NCI-H2029 (cell line): ENCODE measurements at places on chromosomes 6 and 20.

DNA sequence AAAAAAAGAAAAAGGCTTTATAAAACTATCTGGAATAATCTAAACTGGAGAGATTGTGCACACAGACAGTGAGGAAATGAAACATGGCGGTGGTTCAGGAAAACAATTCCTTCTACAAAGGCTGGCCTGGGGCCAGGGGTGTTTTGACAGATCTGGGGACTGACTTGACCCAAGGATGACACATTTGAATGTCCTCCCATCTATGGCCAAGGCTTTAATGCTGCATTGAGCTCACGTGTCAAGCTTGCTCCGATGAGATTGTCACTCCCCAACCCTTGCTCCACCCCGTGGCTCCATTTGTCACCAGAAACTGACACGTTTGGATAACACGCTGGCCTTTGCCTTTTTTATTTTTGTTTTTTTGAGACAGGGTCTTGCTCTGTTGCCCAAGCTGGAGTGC is 156.1 kb downstream of the ZFP64 start:
- DNase-seq: no peak

DNA sequence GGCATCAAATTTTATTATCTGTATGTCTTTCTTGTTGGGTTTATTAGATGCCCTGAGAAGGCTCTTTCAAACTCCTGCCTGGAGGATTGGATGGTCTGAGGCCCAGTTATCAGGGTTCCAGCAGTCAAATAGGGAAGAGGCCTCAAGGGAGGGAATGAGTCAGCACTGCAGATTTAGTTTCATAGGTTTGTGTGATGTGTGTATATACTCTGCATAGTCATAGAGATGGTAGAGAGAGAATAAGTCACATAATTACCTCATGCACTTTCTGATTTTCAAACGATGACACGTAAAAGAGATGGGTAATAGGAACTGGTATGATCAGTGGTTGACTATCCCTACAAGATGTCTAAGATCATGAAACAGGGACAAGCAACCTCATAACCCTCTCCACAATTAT is 82.1 kb downstream of the ADAT2 start:
- DNase-seq: no peak

DNA sequence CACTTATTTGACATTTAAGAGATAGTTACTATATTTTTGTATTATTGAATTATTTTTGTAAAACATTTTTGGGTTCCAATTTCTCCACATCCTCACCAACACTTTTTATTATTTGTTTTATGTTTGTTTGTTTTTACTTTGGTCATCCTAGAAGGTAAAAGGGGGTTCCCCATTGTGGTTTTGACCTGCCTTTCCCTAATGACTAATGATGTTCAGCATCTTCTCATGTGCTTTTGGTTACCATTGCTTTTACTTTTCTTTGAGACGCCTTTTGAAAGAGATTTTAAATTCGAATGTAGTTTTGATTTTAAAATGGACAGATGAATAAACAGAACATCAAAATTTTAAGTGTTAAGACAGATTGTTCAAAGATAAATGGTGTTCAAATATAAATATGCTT is 46.9 kb downstream of the AK9 start:
- no peak for DNase-seq

GRCh38 chr20:35952480-35953386 is 1.6 kb downstream of the SCAND1 start:
- DNase-seq: peak; percentile 42

GRCh38 chr6:110317189-110317588 is 41.0 kb downstream of the METTL24 start:
- no peak for DNase-seq

DNA sequence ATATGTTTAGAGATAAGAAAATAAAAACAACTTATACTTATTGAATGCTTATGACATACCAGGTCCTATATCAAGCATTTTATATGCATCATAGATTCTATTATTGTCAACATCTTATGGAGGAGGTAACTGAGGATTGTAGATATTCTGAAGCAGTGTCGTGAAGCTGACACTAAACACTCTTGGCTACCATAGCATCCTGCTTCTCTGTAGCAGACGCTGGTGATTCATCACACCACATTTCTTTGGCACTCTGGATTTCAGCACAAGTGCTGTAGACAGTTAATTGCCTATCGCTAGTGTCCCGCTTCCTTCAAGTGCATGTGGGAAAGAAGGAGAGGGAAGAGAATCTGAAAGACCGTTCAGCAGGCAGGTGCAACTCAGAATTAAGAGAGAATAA is 317.1 kb downstream of the PLCB1 start:
- DNase-seq: no peak

DNA sequence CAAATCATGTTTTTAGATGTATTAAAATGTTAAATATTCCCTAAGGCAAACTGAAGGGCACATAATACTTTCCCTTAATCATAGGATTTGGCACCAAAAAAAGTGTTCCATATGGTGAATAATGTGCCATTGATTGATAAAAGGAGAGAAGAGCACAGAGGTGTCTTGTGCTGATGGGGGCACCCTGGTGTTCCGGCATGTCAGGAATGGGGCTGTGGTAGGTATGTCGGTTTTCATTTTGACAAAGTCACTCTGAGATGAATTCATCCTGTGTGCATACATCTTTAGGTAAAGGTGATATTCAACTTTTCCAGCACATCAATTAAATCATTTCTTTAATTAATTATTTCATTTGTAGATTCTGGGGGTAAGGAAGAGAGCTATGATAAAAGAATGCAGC is 36.8 kb downstream of the CENPW start:
- no peak for DNase-seq

GRCh38 chr6:11747021-11747420 is 31.6 kb downstream of the ADTRP start:
- DNase-seq: no peak

- no peak for DNase-seq
Observed at GRCh38 chr6:97665446-97665845, 382.4 kb upstream of the MMS22L start.

- DNase-seq: no peak
Observed at GRCh38 chr6:68192988-68193387, 442.1 kb upstream of the ADGRB3 start.

DNA sequence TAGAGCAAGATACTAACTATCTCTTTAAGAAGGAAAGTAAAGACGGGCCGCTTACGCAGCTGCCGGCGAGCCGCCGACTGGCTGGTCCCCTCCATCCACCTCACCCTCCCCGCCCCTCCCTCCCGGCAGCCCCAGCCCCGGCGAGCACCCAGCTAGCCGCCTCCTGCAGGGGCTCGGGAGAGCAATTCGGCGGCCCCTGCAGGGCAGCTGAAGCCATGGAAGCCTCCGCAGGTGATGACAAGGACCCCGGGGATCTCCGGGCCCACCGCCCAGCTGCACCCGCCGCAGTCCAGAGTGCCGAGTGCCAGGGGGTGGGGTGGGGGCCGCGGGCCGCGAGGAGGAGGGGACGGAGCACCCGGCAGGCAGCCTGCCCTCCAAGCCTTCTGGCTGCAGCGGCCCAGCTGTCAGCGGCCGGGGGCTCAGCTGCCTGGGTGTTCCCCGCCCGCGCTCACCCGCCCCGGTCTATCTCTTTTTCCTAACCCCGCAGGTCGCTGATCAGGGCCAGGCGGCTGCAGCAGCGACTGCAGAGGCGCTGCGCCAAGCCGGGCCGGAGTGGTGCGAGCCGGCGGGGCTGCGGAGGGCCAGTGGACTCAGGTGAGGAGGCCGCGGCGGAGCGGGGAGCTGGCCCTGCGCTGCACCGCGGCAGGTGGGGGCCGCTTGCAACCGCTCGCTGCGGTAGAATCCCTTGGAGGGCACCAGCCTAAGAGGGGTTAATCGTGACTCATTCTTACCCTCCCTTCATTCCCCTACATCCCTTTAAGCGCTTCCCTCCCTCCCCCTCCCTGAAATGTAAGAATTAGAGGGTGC is at the start of gene SNPH:
SNPH (plus strand) TSS at position 128 of the 807 bp plus-strand sequence. CDS start 29,946 bp downstream, outside the sequence.
- peak; percentile 22 for DNase-seq

GRCh38 chr20:47727170-47727880 is 58.0 kb downstream of the SULF2 start:
- DNase-seq: no peak

DNA sequence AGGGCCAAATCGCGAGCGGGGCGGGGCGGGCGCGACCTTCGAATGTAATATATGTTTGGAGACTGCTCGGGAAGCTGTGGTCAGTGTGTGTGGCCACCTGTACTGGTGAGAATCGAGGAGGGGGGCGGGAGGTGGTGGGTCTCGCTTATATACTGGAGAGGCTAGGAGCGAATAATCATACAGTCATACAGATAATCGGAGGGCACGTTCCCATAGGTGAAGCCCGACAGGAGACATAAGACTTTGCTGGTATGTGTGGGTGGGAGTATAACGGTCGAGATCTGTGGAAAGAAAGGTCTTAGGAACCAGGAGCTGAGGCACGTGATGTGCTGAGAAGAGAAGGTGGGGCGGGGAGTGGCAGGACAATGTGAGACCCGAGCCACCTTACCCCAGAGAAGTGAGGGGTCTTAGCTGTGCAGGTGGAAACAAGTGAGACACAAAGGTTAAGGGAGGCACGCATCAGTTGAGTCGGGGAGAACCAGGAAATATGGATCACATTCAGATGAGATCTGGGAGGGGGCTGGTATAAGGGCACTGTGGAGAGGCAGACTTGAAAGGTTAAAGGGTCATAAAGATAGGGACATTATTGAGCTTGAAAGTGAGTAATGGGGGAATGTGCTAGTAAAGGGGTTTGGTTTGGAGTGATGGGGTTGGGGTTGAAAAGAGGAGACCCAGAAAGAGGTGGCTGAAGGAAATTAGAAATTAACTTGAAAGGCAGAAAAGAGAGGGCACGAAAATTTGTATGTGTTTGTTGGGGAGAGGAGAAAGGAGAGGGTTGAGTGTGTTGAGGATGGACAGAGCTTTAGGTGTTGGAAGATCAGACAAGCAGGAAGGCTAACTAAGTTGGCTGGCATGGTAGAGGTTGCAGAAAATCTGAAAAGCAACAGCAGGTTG is 589 bp downstream of the RNF5 start:
- DNase-seq: no peak

GRCh38 chr20:53699906-53700305 is 106.3 kb upstream of the ZNF217 start:
- no peak for DNase-seq

- DNase-seq: no peak
Observed at GRCh38 chr6:47483516-47483852, 5.9 kb downstream of the CD2AP start.

DNA sequence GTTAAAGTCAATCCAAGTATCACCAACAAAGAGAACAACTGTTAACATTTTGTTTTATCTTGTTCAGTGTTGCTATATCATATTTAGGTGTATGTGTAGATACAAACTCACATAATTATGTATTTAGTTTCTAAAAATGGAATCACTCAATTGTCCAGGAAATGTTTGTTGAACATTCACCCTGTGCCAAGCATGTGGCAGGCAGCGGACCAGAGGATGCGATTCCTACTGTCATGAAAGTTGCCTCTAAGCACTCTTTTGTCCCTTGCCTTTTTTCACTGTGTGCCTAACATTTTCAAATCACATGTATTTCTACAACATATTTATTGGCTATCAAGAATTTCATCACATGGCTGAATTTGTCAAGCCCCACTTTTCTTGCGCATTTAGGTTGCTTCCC is 16.9 kb upstream of the TGM2 start:
- DNase-seq: no peak

DNA sequence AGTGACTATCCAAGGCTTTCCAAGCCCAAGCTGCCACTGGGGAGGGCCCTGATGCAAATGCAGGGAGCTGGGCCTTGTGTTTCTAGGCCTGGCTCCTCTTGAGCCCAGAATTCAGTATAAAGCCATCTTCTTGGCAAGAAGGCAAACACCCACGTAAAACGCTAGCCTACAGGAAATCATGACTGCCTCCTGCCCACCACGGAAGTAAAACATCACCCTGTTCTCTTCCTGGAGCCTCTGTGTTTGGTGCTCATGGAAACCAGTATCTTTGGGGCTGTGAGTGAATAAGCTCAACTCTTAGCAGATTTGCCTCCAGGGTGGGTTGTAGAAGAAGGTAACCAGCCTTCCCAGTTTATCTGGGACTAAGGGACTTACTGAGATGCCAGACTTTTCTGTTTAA is 271.0 kb downstream of the ZNF217 start:
- no peak for DNase-seq

DNA sequence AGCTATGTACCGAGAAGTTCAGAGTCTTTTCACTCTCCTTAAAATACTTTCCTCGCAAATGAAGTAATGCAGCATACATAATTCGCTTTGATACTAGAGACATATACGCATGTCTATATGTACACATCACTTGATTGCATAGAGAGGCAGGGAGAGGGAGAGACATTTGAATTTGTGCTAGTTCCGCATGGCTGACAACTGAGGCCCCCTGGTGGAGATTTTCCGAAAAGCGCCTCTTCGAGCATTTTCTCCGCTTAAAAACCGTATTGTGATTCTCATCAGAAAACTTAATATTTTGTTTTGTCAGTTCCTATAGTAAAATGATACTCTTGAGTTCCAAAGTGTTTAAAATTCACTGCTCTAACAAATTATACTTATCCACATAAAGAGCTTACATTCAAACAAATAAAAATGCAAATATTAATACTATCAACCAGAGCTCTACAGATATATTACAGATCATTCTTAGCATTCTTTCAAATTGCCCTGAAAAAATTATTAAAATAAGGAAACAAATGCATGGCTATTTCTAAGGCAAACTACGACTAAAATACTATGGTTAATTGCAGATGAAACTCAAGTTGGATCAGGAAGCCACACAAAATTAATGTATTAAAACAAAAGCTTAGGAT is 637 bp downstream of the MYLK4 start:
- peak; percentile 44 for DNase-seq

DNA sequence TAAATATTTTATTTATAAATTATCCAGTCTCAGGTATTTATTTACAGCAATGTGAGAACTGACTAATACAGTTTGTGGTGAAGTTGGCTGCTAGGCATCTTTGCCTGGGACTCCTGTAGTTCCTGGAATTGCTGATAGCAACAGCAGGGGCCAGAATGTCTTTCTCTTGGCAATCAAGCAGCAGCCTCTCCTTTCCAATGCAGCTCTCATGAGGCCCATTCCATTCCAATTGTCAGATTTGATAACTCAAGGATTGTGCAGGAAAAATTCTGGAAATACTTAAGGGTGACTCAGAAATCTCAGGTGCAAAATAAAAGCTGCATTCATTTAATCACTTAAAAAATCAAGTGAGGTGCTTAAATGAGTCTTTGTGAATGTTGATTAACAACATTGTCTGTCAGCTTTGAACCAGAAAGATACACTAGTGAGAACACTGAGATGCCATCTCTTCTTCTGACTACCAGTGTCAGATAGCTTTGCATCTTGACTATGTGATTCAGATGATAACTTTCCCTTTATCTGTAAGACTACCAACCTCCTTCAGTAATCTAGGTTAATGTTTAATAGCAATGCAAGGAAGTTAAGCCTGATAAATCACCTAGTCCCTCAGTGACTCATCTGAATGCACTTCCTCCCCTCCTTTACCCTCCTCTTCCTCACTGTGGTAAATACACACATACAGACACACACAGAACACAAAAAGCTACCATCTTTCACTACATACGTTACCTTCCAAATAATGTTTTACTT is 32.1 kb upstream of the COL21A1 start:
- no peak for DNase-seq

GRCh38 chr20:21323640-21324039 is 20.5 kb downstream of the XRN2 start:
- peak; percentile 34 for DNase-seq
